Endothelial cell of umbilical vein (primary cell): ENCODE measurements at places on chromosomes 2 and 18. TPM values are rescaled to one million over a fixed set of nuclear protein-coding genes. Genes with fewer than 3 reads are reported as not detected.

DNA sequence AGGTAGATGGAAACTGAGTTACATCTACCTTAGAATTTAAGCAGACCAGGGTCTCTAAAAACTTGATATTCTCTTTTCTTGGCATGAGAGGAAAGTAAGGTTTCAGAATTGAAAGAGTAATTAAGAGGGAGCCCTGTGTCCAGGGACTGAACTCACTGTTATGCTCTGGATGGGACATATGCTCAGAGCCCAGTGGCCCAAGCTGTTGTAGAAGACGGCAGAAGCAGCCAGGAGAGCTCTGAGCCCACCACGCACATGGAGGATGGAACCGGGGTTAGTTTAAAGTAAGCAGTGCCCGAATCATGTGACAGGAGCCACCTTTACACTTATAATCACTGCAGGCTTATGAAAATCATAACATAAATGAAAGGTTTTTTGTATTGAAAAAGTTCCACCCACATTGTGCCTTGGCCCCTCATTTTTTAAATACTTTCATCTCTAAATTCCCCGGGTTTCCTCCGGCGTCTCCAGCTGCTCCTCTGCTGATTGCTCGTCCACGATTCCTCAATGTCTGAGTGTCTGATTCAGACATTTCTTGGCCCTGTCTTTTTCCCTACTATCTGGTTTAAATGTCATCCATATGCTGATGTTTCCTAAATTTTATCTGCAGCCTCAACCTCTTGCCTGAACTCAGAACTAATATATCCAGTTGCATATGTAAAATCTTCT, 36.1 kb upstream of the SPTBN1 start:
- no peak overlapping the region for H3K4me3 ChIP-seq
- H3K27ac ChIP-seq: peak overlapping the region; percentile 20

DNA sequence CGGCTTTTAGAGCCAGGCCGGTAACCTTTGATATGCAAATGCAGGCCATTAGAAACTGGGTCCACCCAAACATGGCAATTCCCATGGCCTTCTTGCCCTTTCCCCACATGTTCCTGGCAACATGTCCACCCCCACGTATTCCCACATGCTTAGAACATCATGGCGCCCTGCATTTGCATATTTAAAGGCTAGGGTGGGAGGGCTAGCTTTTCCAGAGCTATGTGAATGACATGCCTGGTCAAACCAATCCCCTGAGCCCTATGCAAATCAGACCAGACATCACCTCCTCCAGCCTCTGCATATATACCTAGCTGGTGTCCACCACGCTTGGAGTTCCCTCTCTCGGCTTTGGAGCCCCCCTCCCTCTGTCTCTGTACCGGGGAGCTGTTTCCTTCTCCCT, 481.9 kb downstream of the CDH2 start:
- no peaks in the 10 kb centered on the region for H3K4me1 ChIP-seq
- H3K27ac ChIP-seq: no peak overlapping the region
- H3K27me3 ChIP-seq: no peaks in the 10 kb centered on the region
- no peaks in the 10 kb centered on the region for H3K36me3 ChIP-seq
- DNase-seq: no peak

DNA sequence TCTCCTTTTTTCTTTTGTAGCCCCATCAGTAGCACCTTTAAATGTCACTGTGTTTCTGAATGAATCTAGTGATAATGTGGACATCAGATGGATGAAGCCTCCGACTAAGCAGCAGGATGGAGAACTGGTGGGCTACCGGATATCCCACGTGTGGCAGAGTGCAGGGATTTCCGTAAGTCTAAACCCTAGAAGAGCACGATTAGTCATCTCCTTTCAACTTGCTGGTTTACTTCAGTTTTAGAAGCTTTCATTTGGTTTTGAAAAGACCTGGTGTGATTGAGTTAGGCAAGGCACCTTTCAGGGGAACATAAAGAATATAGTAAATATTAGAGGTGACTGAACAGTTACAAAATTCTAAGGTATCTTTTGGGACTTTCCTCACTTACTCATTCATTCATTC, 72.2 kb upstream of the TMEM87B start:
- H3K4me1 ChIP-seq: no peaks in the 10 kb centered on the region
- no peaks in the 10 kb centered on the region for H3K27me3 ChIP-seq
- no peak overlapping the region for H3K4me3 ChIP-seq
- no peak for DNase-seq
- peaks cover 20% of the 10 kb centered on the region for H3K36me3 ChIP-seq

DNA sequence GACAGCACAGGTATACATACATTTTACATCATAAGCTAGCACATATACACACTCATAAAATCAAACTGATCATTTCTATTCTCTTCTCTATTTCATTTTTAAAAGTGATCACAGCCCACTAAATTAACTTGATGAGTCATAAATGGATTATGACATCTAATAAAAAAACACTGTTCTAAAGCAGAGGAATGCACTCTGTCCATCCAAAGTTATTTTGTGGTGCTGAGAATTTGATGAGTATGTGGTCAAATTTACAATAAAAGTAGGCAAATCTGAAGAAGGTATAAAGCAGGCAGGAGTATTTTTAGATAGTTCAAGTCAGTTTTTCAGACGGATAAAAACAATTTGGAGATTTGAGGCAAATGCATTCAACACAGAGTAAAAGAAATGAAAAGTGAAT, 104.4 kb downstream of the NOL4 start:
- no peak overlapping the region for H3K27ac ChIP-seq
- H3K36me3 ChIP-seq: no peaks in the 10 kb centered on the region
- H3K27me3 ChIP-seq: no peaks in the 10 kb centered on the region
- H3K4me3 ChIP-seq: no peak overlapping the region
- no peaks in the 10 kb centered on the region for H3K4me1 ChIP-seq

GRCh38 chr18:32259553-32259952, 69.7 kb downstream of the MEP1B start:
- no peak overlapping the region for H3K27ac ChIP-seq
- no peak overlapping the region for H3K4me3 ChIP-seq
- H3K27me3 ChIP-seq: peaks cover 2% of the 10 kb centered on the region
- no peaks in the 10 kb centered on the region for H3K36me3 ChIP-seq

- no peak overlapping the region for H3K27ac ChIP-seq
- no peak for DNase-seq
Observed at GRCh38 chr2:230593765-230594164, 118.9 kb upstream of the CAB39 start.

DNA sequence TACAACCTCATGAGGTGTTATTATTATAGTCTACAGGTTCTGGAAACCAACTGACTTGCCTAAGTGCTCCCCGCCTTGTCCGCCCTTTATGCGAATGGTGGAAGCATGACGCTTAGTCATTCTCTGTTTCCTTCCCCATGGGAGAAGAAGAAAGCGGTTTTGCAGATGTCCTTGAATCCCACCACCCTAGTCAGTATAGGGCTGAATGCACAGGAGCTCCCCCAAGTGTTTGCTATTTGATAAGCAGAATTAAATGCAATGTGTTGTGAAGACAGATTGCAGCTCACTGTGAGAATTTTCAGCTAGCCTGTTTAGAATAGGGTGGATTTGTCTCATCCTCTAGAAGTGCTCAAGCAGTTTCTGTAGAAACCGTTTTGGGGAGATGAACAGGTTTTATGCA, 652.0 kb downstream of the DCC start:
- no peak for DNase-seq
- H3K36me3 ChIP-seq: no peaks in the 10 kb centered on the region
- H3K27ac ChIP-seq: no peak overlapping the region
- no peak overlapping the region for H3K4me3 ChIP-seq
- no peaks in the 10 kb centered on the region for H3K4me1 ChIP-seq
- no peaks in the 10 kb centered on the region for H3K27me3 ChIP-seq

DNA sequence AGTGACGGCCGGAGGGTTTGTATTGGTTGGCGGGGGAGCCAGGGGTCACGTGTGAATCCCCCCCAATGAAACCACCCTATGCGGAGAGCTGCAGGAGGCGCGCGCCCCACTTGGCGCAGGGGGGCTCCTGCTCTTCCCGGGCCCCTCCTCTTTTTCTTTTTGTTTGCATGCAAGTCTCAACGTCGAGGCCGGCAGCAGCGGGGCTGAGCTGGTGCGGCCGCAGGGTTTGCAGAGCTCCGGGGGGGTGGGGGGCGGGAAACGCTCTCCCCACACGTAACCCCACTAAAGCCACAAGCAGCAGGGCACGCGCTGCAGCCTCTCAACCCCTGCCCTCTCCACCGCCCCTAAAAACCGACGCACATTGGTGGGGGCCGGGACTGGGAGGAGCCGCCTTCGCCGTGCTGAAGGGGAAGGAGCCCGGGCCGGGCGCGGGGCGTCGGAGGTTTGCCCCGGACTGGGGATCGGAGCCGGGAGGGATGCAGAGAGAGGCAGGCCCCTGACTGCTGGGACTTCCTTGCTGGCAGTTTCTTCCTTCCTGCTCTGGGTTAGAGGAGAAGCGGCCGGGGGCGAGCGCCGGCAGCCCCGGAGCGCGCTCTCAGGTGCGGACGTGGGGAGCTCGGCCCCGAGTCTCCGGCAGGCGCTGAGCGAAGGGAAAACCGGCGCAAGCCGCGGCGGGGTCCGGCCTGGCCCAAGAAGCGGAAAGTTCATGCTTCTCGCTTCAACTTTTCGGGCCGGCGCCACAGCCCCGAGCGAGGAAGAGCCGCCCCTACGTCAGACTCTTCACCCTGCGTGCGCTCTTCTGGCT, 864 bp downstream of the LBH start:
- peak overlapping the region; percentile 58 for H3K4me3 ChIP-seq
- H3K36me3 ChIP-seq: no peaks in the 10 kb centered on the region
- DNase-seq: no peak

DNA sequence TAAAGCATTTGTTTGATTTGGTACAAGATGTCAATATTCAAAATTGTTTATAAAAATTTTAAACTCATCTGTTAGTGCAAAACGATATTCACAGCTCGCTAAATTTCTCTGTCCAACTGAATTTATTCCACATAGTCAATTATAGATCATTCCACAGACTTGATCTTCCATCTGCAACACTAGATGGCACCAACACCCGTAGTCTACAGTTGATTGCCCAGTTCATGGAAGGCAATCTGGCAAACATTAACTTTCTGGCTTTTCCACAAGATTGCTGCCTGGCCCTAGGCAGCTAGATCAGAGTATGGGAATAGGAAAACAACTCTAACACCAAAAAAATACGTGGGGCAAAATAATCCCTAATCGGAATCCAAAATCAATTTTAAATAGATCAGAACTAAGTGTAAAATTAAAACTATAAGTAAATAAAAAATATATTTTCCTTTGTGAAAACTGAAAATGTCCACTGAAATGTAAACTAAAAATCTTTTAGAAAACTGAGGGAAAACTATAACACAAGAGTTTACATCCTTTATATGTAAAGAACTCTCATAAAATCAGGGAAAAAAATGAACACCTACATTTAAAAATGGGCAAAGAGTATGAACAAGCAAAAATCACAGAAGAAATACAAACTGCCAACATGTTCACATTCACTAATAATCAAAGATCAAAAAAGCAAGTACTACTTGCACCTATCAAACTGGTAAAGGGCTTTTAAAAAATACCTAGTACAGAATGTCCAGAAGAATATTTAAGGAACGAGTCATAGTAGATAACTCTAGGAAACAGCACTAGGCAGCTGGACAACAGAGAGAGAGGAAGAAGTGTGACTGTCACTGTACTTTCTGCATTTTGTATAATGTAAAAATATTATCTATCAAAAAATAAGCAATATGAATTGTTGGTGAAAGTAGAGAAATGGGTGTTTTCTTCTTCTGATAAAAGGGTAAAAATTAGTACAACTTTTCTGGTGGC, 35.0 kb downstream of the RTN4 start:
- no peak overlapping the region for H3K27ac ChIP-seq
- peaks cover 63% of the 10 kb centered on the region for H3K4me1 ChIP-seq
- peaks cover 4% of the 10 kb centered on the region for H3K36me3 ChIP-seq
- no peak overlapping the region for H3K4me3 ChIP-seq

DNA sequence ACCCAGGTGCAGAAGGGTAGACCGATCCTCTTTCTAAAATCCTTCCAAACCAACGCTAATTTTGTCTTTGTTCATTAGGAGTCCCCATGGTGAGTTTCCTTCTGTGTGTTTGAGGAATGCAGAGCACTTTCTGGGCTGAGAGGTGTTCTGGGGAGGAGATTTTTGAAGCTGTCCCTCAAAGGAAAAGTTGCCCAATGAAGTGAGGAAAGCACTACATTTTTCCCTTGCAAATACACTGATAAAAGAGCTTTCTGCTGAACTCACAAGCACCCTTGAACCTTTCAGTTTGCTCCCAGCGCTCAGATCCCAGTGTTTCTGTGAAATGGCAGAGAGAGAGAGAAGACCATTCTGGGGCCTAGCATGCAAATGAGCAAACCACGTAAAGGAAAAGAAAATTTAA, 299.6 kb upstream of the FANCL start:
- H3K27me3 ChIP-seq: peaks cover 6% of the 10 kb centered on the region
- no peak for DNase-seq
- H3K4me1 ChIP-seq: no peaks in the 10 kb centered on the region
- H3K36me3 ChIP-seq: no peaks in the 10 kb centered on the region

- H3K4me3 ChIP-seq: no peak overlapping the region
- no peaks in the 10 kb centered on the region for H3K36me3 ChIP-seq
- no peak for DNase-seq
Observed at GRCh38 chr2:204611017-204611631, 65.8 kb downstream of the PARD3B start.

DNA sequence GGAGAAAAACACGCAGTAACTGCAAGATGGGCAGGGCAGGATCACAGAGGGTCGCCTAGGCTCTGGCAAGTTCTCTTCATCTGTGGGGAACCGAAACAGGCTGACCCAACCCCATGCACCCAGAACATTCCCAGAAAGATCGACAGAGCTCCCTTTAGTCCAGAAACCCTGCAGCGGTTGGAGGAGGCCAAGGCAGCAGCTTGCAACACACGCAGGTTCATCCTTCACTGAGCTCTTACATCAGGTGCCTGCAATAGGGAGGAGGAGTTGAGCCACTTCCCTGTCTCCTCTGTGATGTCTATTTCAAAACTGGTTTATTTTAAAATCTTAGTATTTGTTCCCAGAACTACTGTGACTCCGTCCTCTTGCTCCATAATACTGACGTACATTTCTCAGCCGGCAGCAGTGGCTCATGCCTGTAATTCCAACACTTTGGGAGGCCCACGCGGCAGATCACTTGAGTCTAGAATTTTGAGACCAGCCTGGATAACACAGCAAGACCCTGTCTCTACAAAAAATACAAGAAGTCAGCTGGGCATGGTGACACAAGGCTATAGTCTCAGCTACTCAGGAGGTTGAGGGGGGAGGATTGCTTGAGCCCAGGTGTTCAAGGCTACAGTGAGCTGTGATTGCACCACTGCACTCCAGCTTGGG, 11.5 kb upstream of the SLC11A1 start:
- no peak overlapping the region for H3K27ac ChIP-seq
- no peaks in the 10 kb centered on the region for H3K4me1 ChIP-seq
- no peak for DNase-seq
- H3K27me3 ChIP-seq: no peaks in the 10 kb centered on the region

GRCh38 chr2:197130318-197130717, 180.3 kb downstream of the ANKRD44 start:
- H3K27me3 ChIP-seq: no peaks in the 10 kb centered on the region
- no peaks in the 10 kb centered on the region for H3K36me3 ChIP-seq
- DNase-seq: no peak

RND3 gene
- 132 and 158 TPM in 2 replicates for total RNA-seq

OR6B2 gene
- not detected in 2 replicates for total RNA-seq

ASB18 gene
- not detected in 2 replicates for total RNA-seq

ACVR1C gene
- not detected in 2 replicates for total RNA-seq

C1GALT1C1L gene
- total RNA-seq: 0.40 and 0.74 TPM in 2 replicates

CYS1 gene
- total RNA-seq: 0.25 TPM in 1 of 2 replicates, not detected in the other

DAW1 gene
- 2.0 and 3.2 TPM in 2 replicates for total RNA-seq

VIL1 gene
- total RNA-seq: not detected in 2 replicates

ATOH8 gene
- total RNA-seq: 12.7 and 12.8 TPM in 2 replicates

FN1 gene
- 3,221 and 3,760 TPM in 2 replicates for total RNA-seq

SPP2 gene
- not detected in 2 replicates for total RNA-seq
